GM12891 (cell line): ENCODE measurements at places on chromosomes 3 and 15.

GRCh38 chr15:35603301-35603700, 57.3 kb upstream of the DPH6 start:
- no peak for DNase-seq

GRCh38 chr15:93476491-93477177, 387.6 kb upstream of the RGMA start:
- no peak for DNase-seq

- no peak for DNase-seq
These were observed 859 bp downstream of the RORA start for GRCh38 chr15:61227950-61228936.

GRCh38 chr3:103169289-103169688, 734.5 kb downstream of the ZPLD1 start:
- DNase-seq, result no peak

DNA sequence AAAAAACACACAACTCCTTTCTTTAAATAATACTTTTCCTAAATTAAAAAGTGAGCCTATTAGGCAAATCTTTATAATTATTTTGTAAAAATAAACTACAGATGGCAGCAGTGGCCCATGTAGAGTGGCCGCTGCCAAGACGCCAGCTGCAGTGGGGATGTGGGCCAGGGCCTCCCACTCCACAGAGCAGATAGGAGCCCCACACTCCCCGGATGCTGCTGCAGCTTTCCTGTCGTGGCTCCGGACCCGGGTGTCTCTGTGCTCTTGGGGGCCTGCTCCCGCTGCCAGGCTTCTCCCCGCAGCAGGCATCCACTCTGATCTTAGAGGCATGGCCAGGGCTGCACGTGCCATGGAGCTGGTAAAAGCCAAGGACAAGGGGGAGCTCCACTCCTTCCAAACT, 67.5 kb downstream of the PROS1 start:
- no peak for DNase-seq

DNA sequence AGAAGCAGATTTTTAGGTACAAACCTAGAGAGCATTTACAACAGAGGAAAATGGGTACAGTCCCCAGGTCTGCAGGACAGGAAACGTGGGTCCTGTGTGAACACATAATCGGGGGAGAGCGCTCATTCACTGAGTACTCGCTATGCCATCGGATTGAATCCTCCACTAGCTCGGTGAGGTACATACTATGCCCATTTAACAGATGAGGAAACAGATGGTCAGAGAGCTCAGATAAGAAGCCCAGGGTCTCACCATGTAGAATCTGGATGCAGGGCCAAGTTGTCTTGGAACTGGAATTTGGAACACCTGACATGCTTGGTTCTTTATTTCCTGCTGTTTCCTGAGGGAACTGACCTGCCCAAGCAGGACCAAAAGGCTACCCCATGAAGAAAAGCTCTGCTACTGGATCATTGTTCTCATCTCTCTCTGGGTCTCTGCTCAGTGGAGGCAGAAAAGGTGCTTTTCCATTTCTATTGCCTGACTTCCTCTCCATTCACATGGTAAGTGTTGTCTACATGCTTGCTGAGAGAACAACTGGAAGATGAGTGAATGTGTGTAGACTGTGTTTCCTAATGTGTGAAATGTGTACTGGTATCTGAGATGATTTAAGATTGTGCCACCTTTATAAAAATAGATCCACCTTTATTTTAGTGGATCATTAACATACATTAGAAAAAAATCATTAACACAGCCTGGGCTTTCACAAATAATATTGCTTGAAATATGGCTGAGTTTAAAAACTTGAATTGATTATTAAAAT, 89.1 kb downstream of the TGFBR2 start:
- no peak for DNase-seq

DNA sequence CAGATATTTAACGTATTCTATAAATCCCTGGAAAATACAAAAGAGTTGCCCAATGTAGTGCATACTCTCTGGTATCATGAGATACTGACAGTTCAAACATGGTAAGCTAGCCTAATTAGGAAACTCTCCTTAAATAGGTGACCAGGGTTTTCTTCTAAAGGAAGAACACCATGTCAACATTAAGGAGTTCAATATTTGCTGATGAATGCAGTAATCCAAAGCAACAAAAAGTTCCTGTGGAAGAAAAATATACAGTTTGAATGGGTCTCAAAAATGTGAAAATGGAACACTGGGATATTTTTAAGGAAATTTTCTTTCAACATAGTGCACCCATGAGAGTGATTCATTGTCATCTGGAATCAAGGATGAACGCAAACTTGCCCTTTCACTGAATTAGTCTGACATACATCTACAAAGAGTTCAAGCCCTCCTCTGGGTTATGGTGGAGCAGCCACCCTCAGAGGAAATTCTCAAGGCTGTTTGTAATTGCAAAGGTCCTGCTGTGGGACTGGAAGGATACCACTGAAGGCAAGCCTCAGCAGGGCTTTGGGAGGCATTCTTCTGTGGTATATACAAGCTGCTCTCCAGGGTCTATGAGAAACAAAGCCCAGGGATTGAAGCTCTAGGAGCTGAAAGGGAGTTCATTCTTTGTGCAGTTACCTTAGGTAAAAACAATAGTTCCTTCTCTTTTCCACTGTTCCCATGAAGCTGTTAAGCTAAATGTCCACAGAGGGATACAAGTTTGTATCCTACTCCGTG, 700.3 kb downstream of the TUSC7 start:
- no peak for DNase-seq

DNA sequence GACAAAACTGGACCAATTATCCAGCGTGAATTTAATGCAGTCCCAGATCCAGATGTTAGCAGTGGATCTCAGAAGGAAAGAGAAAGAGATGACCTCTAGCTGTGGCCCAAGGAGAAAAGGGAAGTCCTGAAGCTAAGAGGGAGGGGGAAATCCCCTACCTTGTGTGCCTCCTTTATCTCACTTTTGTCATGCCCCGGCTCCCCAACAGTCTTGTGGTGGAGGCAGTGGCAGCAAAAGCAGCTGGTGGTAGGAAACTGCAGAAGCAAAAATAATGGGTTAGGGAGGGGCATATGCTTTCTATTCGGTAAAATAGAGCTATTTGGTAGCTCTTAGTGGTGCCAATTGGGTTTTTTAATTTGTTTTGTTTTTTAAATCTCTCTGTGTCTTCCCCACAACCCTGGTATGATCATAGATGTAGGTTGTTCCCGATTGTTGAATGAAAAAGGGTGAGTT, 56.5 kb downstream of the MCTP2 start:
- no peak for DNase-seq

- no peak for DNase-seq
These were observed 46.2 kb upstream of the ATG7 start for GRCh38 chr3:11226042-11226370.

- DNase-seq, result no peak
These were observed 18.5 kb downstream of the ATP8B4 start for GRCh38 chr15:50100486-50100885.

DNA sequence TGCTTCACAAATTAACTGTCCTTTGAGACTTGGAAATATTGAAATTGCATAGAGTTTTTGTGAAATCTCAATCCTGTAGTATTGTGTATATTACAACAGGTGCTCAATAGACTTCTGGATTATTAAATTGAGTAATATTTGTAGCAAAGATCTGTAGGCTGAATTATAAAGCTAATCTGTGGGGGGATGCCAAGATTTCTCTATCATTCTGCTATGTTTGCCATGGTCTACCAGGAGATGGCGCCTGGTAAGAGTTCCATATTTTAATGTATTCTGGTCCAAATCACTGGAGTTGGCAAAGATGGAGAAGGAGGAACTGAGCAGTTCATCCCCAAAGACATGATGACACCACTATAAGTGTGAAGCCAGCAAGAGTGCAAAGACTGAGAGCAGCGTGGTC, 340.9 kb upstream of the TPRG1 start:
- no peak for DNase-seq

GRCh38 chr3:59940718-59941117, 890.9 kb upstream of the CFAP20DC start:
- no peak for DNase-seq

GRCh38 chr3:36196058-36196457, 184.2 kb upstream of the STAC start:
- DNase-seq, result no peak

DNA sequence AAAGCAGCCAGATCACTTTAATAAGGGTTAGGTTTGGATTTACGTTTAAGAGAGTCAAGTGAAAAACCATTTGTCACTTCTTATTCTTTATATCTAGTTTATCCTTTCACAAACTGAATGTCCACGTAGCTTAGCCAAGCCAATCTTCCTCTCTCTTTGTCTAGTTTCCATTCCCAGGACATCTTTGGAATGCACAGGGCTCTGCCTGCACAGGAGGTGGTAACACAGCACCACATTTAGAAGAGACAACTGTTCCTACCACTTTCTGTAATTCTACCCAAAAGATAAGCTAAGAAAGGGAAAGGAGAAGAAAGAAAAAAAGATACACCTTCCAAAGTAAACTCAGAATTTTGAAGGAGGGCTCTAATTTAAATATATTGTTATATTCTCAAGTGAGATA, 67.9 kb downstream of the IGSF11 start:
- no peak for DNase-seq
